ENCODE measurements at places on chromosomes 1 and 21.

- DNase-seq, result no peak
Observed at GRCh38 chr1:229122606-229123005, 148.3 kb upstream of the RAB4A start.

- DNase-seq, result no peak
Observed at GRCh38 chr1:115475252-115475651, 137.2 kb upstream of the NGF start.

- no peak for DNase-seq
Observed at GRCh38 chr1:98783821-98784220, 122.3 kb downstream of the SNX7 start.

DNA sequence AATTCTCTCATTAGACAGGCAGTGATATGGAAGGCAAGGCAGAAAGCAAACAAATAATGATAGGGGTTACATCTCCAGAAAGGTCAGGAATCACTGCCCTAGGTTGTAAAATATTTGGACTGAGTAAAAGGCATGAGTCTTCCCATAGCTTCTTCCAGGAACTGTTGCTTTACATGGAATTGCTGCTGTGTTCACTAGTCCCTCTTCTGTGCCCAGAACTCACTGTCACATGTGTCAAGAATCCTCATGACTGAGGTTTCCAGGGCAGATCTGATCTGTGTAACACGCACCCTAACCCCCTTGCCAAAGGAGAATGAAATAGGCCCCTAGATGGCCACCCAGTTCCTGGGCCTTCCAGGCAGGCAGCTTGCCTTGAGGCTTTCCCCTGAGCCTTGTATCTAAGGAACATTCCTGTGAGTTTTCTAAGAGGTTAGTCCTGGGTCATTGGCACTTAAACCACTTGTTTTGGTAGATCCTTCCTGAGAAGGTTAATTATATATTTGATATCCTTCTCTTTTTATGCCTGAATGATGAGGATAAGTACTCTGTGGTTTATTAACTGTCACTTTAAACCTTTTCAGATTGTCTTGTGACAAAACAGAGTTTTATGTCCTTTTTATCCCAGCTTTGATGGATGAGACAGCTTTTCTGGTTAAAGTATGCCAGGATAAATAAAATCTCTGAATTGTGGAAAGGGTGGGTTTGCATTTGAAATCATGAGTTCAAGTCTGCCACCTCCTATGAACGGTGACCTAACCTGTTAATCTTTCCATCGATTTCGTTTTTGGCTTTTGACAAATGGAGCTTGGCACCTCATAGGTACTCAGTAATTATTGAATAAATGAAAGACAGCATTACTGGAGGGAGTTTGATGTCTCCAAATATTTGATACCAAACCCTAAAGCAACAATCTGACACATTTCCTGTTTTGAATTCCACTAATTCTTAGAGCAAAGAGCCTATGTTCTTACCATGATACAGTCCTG is 163.3 kb downstream of the DHRS3 start:
- DNase-seq, result no peak

DNA sequence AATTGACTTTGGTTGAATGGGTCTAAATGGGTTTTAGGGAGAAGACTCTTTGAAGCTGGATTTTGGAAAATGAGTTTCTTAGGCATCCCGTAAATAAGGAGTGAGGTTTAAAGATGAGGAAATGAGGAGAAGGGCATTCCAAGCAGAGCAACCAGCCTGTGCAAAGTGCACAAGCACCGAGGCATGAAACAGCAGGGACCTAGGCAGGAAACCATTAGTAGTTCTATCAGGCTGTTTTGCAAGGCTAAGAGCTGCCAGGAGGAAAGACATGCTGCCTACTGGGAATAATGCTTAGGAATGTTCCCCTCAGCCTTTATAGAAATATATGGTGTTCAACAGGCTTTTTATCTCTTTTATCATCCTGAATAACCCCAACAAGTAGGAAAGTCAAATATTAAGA is 153.1 kb upstream of the FGGY start:
- DNase-seq, result peak; percentile 33

GRCh38 chr1:8496473-8496872 is 178.6 kb downstream of the SLC45A1 start:
- no peak for DNase-seq

DNA sequence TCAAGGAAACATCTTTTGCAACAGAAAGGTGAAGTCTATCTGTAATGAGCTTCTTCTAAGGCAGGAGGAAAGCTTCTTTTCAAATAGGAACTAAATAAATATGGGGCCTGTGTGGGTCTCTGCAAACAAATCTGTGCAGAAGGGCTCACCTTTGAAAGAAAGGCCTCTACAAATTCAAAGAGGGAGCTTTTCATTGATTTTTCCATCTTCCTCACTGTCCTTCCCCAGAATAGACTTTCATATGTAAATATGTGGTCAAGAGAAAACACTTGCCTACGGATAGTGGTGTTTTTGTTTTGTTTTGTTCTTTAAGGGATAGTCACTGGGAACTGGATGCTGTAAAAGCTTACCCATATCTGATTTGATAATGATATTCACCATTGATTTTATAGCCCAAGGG is 223.4 kb downstream of the DSCAM start:
- DNase-seq, result no peak

Measured in eye (tissue), 1 donor.